Kidney epithelial cell (primary cell): ENCODE measurements at places on chromosomes 4 and X. TPM values are rescaled to one million over a fixed set of nuclear protein-coding genes. Genes with fewer than 3 reads are reported as not detected.

DNA sequence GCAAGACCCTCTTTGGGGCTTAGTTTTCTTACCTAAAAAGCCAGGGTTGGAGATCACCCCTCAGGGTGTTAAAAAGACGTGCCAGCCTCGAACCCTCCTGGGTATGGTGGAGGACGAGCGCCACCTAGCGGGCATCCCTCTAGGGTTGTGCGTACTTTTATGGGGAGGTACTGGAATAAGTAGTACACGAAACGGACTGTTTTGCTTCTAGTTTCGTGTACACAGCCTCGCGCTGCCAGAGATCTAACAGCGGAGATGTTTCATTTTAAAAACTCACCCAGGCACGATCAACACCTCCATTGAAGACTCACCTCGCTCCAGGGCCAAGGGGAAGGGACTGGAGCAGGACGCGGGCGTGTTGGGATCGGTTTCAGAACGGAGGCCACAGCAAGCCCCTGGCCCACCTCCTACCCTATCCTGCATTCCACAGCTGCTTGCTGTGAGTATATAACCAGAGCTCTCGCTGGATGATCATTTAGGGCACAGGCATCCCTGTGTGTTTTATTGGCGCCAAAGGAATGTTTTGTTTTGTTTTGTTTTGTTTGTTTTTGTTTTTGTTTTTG, 4.8 kb upstream of the NKX3-2 start:
- DNase-seq, result no peak

GRCh38 chrX:46716796-46717195, 42.1 kb downstream of the SLC9A7 start:
- no peak for DNase-seq

DNA sequence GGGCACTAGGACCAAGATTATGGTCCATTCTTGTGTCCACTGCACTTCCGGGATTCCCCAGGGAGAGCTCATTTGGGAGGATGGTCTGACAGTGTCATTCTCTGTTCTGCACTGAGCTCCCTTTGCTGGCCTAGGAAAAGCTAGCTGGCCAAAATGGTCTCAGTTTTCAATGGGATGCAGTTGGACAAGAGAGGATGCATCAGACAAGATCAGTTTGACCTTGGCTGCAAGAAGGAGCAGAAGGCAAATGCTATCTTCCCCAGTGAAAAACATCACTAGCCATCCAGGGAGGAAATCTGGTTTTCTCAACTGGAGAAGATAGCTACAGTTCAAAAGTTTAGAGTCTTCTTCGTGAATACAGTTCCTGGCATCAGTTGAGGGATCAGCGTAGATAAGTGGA, 221.1 kb downstream of the PTTG2 start:
- DNase-seq, result no peak

DNA sequence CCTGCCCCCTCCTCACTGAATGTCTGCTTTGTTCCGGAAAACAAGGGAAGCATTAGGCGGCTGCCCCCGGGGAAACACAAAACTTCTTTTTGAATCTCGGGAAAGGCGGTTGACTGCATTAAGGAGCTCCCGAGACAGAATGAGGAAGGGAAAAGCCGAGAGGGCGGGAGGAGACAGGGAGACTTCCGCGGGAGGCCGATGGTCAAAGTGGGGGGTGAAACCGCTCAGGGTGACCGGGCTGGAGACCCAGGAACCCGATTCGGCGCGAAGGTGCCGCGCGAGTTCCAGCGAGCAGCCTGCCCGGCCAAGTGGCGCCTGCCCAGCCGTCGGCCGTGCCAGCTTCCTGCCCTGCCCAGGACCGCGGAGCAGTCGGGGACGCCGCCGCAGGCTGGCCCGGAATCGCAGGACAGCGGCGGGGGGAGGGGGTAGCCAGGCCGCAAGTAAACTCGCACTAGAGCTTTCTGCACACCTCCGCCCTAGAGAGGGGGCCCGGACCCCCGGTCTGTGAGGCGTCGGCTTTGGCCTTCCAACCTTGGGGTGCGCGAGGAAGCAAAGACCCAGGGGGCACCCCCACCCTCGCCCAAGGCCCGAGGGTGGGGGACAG, 55.1 kb upstream of the BCOR start:
- DNase-seq, result no peak

GRCh38 chr4:117383468-117383867, 298.1 kb upstream of the TRAM1L1 start:
- DNase-seq, result no peak

GRCh38 chrX:109952050-109952449, 50.9 kb upstream of the TMEM164 start:
- no peak for DNase-seq

DNA sequence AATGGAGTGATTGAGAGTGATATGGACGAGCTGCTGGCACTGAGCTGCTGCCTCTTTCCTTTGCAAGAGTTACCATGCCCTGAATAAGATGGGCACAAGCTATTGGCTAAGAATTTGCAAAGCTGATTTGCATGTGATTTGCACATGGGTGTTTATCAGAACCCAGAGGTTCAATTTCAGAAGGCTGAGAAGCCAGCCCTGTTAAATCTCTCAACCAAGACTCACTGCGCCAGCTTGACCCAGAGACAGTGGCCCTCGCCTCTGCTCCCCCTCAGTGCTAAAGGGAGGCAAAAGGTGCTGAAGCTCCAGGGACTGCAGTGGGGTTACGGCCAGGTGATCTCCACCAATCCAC, 701 bp downstream of the ARHGAP4 start:
- no peak for DNase-seq

GRCh38 chr4:102139132-102139573, 206.1 kb downstream of the SLC39A8 start:
- peak; percentile 16 for DNase-seq

- DNase-seq, result no peak
Observed at GRCh38 chr4:143178923-143179322, 5.8 kb upstream of the USP38 start.

- no peak for DNase-seq
Observed at GRCh38 chr4:107318078-107318477, 282.0 kb upstream of the DKK2 start.

DNA sequence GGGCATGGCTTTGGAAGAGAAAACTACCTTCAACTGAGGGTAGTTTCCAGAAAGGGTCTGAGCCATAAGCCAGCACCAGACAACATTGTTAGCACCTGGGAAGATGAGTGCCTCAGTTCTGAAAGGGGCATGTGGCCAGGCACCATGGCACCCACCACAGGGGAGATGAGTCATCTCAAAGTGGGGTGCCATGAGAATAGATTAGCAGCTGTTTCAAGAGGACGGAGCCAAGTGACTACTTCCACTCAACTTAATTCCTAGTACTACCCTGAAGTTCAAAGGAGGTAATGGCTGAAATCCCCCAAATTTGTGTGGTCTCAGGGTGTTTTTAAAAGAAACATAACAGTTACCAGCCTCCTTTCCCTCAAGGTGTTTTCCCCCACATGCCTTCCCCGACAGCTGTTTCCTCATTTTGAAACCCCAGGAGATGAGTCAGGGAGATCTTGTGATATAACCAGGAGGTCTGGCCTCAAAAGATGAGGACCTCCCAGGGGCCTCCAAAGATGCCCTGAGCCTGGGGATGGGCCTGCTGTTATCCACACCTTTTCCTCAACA, 27.8 kb upstream of the FTHL17 start:
- DNase-seq, result no peak

- DNase-seq, result no peak
Observed at GRCh38 chr4:101282076-101282844, 65.1 kb downstream of the PPP3CA start.

DNA sequence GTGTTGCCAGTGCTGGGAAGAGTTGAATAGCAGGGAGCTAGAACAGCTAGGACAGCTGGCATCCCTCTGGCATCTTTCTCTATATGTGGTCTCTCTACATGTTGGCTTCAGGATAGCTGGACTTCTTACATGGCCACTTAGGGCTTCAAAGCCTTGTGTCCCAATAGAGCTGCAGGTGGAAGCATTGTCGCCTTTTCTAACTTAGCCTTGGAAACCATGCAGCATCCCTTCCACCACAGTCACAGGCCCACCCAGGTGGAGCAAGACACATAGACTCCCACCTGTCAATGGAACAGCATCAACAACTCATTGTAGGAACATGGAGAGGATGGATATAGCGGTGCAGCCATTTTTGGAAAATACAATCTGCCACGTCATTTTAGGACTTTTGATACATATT, 149.0 kb downstream of the AASDH start:
- DNase-seq, result no peak

- DNase-seq, result no peak
Observed at GRCh38 chr4:174037631-174038030, 245.8 kb downstream of the FBXO8 start.

DNA sequence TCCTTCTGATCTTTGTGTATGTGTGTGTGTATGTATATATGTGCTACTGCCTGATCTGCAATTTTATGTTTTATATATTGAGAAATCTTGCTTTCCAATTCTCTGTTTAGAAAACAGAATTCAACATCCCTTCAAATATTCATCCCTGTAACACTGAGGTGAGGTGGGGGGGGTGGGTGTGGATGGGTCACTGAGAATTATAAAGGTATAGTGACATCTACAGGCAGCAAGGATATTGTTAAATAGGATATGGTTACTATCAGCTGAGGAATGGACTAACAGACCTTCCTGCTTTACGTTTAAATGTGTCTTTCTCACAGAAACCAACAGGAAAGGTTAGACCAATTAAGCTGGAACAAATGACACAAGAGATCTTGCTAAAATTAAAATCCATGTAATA, 19.0 kb upstream of the MAGEB2 start:
- DNase-seq, result no peak

DNA sequence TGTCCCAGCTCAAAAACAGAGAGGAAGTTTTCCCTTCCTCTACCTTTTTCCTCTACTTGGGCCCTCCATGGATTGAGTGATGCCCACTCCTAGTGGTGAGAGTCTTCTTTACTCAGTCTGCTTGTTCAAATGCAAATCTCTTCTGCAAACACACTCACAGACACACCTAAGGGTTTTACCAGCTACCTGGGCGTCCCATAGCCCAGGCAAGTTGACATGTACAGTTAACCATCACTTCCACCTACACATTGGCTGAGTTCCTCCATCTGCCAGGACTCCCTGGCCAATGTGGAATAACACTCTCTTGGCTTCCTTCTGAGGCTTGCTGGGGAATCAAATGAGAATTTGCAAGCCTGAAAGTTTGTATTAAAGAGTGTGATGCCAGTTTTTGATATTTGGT, 45.7 kb upstream of the DHRSX start:
- DNase-seq, result no peak

DNA sequence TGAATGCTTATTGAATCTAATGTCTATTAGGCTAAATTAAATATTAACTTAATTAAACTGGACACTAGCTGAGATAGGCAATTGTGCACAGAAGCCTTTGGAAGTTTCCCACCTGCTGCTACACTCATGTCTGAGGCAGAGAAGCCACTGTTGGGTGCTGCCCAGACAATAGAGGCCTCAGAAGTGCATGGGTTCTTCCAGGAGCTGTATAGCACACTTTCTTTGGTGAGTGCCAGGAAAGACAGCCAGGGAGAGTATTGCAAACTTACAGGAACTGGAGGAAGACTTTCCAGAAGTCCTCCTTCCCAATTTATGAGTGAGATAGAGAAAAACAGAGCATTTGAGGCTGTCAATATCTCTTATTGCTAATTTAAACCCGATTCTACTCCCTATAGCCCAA, 89.9 kb downstream of the GPAT3 start:
- no peak for DNase-seq

GRCh38 chr4:158869001-158869400, 100.2 kb downstream of the FNIP2 start:
- no peak for DNase-seq

GRCh38 chr4:111986095-111986494, 159.2 kb upstream of the FAM241A start:
- no peak for DNase-seq

GRCh38 chr4:29805245-29805644, 914.9 kb upstream of the PCDH7 start:
- DNase-seq, result no peak

DNA sequence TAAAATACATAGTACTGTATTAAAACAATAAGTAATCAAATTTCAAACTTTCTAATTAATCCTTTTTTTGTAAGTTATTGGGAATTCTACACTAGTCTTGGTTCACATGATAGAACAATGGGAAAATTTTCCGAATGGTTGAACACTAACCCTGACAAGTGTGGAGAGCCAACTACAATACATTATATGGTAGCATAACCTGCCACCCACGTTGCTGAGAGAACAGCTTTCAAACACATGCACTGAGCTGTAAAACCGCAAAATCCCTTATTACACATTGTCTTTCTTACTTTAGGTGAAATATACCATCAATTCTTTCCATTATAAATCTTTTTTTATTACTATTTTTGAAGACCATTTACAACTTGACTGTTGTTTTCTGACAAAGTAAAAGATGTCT, 54.7 kb downstream of the ANAPC10 start:
- no peak for DNase-seq

DNA sequence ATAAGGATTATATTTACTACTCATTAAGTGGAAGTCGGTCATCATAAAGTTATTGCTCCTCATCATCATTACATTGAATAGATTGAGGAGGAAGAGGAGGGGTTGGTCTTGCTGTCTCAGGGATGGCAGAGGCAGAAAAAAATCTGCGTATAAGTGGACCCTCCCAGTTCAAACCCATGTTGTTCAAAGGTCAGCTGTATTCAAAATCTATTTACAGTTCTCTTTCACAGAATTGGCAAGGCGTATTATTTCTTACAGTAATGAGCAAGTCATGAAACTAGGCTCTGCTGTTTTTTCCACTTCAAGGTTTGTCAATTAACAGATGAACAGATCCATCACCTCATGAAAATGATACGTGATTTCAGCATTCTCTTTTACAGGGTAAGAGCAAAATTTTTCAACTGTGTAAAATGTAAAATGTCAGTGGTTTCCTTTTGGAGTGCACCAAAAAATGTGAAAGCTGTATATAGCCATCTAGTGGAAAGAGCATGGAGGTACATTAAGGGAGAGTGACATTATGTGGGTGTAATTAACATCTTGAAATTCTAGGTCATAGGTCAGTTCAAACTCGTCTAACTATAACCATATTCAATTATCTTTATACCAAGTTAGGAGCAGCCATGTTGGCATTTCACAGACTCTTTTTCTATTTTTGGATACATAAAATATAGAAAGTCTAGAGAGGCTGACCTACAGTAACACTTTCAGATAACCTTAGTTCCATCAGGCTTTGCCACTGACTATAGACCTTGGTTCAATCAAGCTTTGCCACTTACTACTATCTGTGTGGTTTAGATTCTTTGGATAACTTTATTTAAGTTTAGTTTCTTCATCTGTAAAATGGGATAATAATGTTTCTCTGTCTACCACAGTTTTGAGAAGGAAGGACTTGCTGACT, 30.1 kb downstream of the NEIL3 start:
- DNase-seq, result no peak

GRCh38 chrX:41336447-41336846, 2.5 kb downstream of the DDX3X start:
- DNase-seq, result no peak

The IL13RA2 gene
- total RNA-seq, result 0.25 and 1.3 TPM in 2 replicates

The ALPK1 gene
- 12.5 and 19.7 TPM in 2 replicates for total RNA-seq

The SASH3 gene
- total RNA-seq, result not detected in 2 replicates

The GPR143 gene
- 18.7 and 21.1 TPM in 2 replicates for total RNA-seq

The TLL1 gene
- total RNA-seq, result 2.9 and 7.9 TPM in 2 replicates

The UGT2B17 gene
- not detected in 2 replicates for total RNA-seq

The CLGN gene
- total RNA-seq, result 10.0 and 12.1 TPM in 2 replicates

The WWC2 gene
- 29.0 and 30.2 TPM in 2 replicates for total RNA-seq

The SYTL5 gene
- 0.08 TPM in 1 of 2 replicates, not detected in the other for total RNA-seq
